ENCODE measurements at places on chromosomes 16 and 17. TPM values are rescaled to one million over a fixed set of nuclear protein-coding genes. Genes with fewer than 3 reads are reported as not detected.

DNA sequence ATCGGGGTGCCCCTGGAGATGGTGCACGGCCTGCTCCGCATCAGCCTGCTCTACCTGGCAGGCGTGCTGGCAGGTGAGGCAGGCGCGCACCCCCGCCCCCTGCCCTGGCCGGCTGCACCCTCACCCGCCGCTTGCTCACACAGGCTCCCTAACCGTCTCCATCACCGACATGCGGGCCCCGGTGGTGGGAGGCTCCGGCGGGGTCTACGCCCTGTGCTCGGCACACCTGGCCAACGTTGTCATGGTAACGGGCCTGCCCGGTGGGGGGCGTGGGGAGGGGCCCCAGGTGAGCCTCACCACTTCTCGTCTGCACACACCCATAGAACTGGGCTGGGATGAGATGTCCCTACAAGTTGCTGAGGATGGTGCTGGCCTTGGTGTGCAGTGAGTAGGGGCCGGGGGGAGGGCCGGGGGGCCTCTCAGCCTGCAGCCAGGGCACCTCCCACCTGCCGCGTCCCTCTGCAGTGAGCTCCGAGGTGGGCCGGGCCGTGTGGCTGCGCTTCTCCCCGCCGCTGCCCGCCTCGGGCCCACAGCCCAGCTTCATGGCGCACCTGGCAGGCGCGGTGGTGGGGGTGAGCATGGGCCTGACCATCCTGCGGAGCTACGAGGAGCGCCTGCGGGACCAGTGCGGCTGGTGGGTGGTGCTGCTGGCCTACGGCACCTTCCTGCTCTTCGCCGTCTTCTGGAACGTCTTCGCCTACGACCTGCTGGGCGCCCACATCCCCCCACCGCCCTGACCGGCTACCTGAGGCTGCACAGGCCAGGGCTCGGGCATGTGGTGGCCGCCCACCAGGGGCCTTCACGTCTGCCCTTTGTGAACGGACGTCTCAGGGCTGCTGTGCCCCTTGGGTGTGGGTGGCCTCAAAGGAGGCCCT is 2.1 kb downstream of the RHBDL1 start:
- no peak for DNase-seq

- peak; percentile 75 for DNase-seq
These were observed 54.3 kb upstream of the SREBF1 start for GRCh38 chr17:17890773-17891759.

GRCh38 chr17:56833057-56833808 is 487 bp downstream of the C17orf67 start:
- peak; percentile 61 for DNase-seq

DNA sequence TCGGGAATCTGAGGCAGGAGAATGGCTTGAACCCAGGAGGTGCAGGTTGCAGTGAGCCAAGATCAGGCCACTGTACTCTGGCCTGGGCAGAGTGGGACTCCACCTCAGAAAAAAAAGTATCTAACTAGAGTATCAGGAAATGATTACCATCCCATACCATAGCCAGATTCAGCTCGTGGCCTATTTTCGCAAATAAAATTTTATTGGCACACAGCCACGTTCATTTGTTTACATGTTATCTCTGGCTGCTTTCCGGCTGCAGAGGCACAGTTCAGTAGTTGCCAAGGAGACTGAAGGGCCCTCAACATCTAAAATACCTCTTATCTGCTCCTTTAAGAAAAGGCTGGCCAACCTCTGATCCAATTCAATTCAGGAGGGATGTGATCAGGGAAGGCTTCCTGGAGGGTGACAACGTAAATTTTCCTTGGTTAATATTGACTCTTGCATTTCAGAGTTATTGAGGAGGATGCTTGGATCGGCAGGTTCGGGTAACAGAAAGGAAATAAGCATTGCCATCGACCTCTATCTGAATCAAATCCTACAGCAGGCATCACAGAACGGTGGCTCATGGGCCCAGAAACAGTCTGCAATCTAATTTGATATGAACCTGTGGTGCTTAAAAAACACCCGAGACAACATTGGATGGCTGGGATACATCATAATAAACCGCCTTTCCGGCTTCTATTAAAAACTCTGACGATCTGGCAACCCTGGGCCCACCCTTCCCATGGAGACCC is 73.8 kb downstream of the XYLT1 start:
- no peak for DNase-seq

DNA sequence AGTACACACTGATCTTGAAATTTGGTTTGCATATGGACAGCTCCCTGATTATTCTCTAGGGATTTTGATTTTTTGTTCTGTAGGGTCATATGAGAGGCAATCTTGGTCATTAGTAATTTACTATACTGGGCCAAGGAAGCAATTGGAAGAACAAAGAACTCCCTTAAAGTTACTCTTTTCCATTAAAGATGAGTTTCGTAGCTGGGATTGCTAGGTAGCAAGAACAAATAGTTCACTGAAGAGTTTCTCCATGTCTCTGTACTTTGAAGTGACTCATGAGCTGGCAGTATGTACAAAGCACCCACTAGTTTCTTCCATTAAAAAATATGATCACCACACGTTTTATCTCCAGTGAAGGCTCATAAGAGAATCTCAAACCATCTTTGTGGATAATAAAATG is 6.2 kb upstream of the BCAS3 start:
- DNase-seq, result no peak

DNA sequence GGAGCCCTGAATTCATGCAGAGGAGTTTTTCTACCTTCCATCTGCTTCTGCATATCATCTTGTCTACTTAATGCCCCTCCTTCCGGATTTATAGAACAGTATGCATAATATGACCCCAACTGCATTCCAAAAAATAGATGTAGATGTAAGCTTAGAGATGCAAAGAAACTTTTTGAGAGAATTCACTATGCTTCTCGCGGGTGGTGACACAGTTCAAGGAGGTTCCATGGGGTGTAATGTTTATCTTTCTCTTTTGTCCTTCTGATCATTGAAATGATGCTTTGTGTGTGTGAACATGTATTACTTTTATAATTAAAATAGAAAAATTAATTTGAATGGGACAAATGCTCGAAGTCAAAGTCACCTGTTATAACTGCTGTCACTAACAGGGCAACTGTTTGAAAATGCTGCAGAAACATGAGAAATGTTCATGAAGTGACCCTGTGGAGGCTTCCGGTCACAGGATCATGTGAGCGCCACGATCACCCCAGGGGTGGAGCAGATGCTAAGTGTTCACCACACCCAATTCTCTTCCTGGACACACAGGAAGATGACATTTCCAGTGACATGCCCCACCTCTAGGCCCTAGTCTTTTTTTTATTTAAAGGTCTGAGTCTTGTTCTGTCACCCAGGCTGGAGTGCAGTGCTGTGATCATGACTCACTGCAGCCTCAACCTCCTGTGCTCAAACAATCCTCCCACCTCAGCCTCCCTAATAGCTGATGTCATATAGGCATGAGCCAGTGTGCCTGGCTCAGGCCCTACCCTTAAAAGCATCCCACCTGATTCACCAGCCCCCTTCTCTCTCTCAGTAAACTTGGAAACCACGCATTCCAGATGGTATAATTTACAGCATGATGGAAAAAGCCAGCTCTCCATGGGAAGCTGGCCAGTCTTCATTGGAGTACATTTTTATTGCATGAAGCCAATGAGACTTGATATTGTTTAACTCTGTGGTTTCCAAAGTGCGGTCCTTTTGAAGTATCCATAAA is 21.0 kb upstream of the AGRP start:
- peak; percentile 75 for DNase-seq

GRCh38 chr17:8894673-8895578 is 27.5 kb upstream of the PIK3R6 start:
- peak; percentile 69 for DNase-seq

DNA sequence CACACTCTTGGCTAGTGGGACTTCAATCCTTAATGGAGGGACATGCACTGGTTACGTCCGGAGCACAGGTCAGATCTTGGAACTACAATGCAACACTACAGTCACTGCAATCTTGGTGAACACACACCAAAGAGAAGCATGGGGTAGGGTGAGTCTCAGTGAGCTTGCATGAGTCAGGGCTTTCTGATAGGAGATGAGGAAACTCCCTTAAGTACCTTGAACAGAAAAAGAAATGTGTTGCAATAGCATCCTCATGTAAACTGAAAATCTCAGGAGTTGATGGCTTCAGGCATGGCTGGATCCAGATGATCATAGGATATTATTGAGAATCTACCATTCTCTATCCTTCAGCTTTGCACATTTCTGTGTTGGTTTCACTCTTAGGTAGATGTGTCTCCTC is 54.1 kb downstream of the CES1 start:
- DNase-seq, result no peak

DNA sequence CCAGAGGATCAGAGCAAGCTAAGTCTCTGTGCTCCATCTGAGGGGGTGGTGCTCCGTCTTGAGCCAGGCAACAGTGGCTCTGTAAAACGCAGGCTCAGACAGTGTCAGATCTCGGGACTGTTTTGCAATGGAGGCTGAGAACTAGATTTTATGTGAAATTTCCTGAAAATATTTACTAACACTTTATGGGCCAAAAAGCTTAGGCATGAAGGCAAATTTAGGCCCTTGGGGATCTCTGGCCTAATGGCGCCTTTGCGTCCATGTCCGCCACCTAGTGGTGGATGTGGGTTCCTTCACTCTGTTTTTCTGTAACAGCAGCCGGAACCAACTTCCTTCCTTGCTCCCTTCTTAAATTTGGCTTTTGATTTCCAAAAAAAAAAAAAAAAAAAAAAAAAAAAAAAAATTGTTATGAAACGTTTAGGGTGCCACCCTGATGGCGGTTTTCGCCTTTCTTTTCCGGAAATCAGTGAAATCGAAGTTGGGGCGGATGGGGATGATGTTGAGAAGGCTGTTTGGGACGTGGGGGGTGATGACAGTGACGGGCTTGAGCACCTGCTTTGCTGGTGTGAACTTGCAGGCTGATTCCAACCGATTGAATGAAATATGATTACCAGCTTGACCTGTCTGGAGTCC is 14.0 kb upstream of the ELAC2 start:
- DNase-seq, result peak; percentile 63

GAST gene
- total RNA-seq, result not detected

All from activated naive CD4-positive, alpha-beta T cell treated with anti-CD3 and anti-CD28 coated beads for 36 hours (primary cell).